Thyroid gland (tissue), 4 donors: ENCODE measurements at places on chromosomes 2 and 18. TPM values are rescaled to one million over a fixed set of nuclear protein-coding genes. Genes with fewer than 3 reads are reported as not detected.

- DNase-seq, result no peak
Observed at GRCh38 chr2:236208019-236208926, 40.1 kb upstream of the GBX2 start.

- DNase-seq, result no peak
Observed at GRCh38 chr2:53952519-53952918, 18.3 kb downstream of the PSME4 start.

TDRD15 gene
- total RNA-seq, result 0.45 TPM

GRCh38 chr2:57376985-57377384 lies 669.6 kb upstream of the VRK2 start:
- no peak for DNase-seq

- DNase-seq, result no peak
Observed at GRCh38 chr2:10741139-10741538, 19.7 kb downstream of the ATP6V1C2 start.

ZNF892 gene
- total RNA-seq, result 10.5 TPM

DSG1 gene
- not detected for total RNA-seq

NT5C1B gene
- not detected for total RNA-seq

DNA sequence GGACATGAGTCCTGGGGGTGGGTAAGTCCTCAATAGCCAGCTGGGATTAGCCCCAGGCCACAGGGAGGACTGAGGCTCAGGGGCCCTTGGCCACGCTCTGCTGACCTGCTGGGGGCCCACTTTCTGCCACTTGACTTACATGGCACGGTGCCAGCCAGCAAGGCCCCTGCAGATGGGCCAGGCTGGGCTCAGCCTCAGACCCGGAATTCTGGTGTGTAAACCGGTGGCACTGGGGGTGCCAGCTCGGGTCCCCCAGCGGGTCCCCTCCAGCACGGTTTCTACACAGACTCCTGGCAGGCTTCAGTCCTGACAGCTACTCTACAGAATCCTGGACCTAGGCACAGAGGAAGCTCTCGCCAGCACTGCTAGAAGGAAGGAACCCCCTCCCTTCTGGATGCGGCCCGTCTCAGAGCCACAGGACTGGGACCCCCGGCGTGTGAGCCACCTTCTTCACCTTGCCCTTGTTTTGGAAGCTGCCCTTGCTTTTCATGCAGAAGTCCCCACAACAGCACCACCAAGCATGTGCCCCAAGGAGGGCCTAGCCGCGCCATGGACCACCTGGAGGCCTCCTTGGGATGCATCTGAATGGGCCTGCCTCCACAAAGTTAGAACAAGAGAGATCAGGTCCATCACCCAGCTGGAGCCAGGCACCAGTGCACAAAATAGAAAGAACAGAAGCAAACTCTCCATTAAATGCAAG lies 8.0 kb downstream of the HDAC4 start:
- DNase-seq, result peak; percentile 38

COLEC12 gene
- total RNA-seq, result 26.5 TPM

DNA sequence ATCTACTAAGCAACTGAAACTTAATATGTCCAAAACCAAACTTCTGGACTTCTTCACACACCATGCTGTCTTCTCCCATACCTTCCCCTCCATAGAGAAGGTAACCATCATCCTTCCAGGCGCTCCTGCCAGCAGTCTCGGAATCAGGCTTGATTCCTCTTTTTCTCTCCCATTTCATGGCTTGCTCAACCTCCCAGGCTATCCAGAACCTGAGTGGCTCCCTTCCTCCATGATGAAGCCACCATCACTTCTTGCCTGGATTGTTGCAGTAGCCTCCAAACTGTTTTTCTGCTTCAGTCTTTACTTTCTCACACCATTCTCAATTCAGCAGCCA lies 40.1 kb upstream of the NDUFV2 start:
- no peak for DNase-seq

- DNase-seq, result no peak
Observed at GRCh38 chr2:23495661-23496114, 110.7 kb downstream of the KLHL29 start.

DNA sequence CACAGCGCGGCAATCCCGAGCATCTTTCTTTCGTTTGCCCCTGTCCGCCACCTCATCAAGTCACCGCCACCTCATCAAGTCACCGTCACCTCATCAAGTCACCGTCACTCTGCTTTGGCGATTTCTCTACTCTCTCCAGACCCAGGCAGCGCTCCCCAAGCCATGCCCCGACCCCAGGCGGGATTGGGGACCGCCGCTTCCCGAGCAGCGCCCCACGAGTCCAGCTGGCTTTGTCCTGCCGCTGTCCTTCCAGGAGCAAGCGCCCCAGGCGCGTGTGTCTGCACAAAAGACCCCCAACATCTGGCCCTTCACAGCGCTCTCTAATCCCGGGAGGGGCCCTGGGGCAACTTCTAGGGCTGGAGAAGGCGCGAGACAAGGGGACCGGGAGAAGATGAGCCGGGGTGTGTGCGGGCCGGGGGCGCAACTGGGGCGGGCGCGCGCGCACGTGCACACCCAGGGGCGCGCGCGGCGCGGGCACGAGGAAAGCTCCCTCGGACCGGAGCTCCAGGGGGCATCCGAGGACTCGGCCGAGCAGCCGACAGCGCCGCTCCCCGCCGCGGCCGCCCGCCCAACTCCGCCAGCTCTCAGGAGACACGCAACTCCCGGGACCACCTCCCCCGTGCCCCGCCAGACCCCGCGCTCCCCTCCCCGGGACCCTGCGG lies 633 bp upstream of the RNF152 start:
- peak; percentile 30 for DNase-seq

NPAS2 gene
- total RNA-seq, result 16.9 TPM

GRCh38 chr2:176818617-176819016 lies 394.0 kb upstream of the HNRNPA3 start:
- DNase-seq, result no peak

DNA sequence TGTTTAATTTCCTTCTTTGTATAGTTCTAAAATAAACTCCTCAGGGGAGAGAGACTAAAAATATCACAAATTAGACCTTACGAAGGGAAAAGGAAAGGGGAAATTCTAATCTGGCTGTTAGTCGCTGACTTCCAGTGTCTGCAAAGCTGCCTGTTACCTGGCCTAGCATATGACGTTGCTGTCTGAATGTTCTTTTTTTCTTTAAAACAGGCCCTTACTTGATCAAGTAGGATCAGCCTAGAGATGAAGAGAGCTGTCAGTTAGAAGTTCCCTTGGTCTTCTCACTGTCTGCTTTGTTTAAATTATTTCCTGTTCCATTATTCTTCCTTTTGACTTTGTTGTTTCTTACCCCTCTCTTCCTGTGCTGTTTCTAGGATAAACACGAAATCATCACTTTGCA lies 11.2 kb downstream of the NCK2 start:
- DNase-seq, result no peak

REG3A gene
- total RNA-seq, result not detected

GRCh38 chr2:173922760-173923159 lies 42.4 kb downstream of the SP3 start:
- DNase-seq, result no peak

- DNase-seq, result no peak
Observed at GRCh38 chr2:95354469-95354901, 48.0 kb upstream of the FAHD2A start.

C2orf80 gene
- not detected for total RNA-seq
